ENCODE measurements at places on chromosomes 11 and 22.

- no peak for DNase-seq
Measured at GRCh38 chr22:37880668-37881440, 25.2 kb upstream of the MICALL1 start.

DNA sequence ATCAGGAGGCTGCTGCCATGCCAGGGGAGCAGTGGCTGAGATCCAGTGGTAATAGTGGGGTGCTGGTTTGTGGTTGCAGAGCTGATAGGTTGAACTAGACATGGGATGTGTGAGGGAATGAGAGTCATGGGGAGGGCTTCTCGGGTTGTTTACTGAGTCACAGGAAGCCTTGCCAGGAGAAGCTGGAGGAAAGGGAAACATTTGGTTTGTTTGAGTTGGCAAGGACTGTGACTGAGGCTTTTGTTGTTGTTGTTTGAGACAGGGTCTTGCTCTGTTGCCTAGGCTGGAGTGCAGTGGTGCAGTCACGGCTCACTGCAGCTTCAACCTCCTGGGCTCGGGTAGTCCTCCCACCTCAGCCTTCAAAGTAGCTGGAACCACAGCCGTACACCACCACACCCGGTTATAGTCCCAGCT, 49.3 kb downstream of the CABIN1 start:
- DNase-seq: no peak

DNA sequence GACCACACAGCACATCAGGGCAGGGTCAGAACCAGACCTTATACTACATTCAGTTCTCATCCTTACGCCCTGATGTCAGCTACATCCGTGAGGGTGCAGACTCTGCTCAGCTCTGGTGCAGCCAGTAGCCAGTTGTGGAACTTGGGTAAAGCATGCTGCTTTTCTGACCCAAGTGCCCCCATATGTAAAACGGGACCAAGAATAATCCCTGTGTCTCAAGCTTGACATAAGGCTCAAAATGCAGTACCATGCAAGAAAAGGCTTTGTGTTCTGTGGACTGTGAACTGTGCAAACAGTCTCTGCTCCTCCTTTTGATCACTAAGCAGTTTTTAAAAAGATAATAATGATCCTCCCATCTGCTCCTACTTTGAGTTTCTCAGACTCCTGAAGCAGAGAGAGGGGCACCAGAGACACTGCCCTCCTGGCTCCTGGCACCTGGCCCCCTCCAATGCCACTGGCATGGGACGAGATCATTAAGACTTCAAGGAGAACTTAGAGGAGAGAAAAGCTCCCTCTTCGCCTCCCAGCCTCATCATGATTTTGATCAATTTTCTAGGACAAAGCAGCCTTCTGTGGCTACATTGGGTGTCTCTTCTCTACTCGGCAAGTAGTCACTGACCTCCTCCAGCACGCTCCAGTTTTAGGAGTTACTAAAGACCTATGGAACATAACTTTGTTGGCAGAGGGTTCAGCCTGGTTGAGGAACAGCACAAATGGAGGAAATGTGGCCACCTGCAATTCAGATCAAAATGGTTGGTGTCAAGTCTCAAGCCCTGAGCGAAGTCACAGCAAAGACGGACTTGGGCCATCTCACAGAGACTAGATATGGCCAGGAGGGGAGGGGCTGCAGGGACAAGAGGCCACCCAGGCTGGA, 23.9 kb downstream of the IL10RA start:
- DNase-seq: no peak

GRCh38 chr11:130031945-130032344, 29.3 kb upstream of the PRDM10 start:
- DNase-seq: no peak

DNA sequence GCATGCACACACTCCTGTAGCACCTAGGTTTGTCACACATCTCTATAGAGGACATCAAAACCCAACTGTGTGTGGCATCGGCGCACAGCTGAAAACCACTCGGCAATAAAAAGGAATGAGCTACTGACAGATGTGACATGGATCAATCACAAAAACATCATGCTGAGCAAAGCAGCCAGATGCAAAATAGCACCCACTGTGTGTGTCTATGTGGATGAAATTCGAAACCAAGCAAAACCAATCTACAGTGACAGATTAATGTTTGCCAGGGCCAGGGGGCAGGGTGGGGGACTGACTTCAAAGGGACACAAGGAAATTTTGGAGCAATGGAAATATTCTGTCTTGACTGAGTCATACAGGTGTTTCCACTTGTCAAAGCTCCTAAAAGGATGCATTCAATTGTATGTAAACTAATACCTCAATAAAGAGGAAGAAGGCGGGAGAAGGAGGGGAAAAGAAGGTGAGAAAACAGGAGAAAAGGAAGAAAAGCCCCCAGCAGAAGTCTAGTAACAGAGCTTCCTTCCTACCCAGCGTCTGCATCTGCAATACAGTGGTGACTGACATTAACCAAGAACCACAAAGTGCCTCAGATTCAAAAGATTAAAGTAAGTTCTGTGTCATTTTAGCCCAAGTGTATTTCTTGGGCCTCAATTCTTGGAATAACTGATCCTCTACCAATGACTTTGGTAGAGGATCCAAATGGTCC, 49.8 kb downstream of the PACSIN2 start:
- DNase-seq: no peak
